Activated T-cell treated with anti-CD3 and anti-CD28 coated beads for 4 hours (primary cell): ENCODE measurements at places on chromosomes 2 and 18.

GRCh38 chr2:37551783-37552182, 119.7 kb downstream of the CDC42EP3 start:
- no peak for DNase-seq

DNA sequence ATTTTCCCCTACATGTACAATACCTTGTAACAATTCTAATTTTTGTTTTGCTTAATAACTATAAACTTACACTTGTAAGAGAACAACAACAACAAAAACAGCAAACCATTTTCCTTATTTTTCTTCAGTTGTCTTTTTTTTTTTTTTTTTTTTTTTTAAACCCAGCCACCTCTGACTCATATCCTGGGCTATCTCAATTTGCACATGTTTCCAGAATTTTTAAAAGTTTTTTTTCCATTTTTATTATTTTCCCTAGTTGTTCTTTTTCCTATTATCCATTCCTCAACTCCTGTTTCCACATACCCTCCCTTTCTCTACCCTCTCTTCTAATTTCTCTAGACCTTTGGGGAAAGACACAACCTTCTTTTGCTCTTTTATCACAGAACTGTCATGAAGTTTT, 112.5 kb downstream of the EFEMP1 start:
- DNase-seq, result no peak

DNA sequence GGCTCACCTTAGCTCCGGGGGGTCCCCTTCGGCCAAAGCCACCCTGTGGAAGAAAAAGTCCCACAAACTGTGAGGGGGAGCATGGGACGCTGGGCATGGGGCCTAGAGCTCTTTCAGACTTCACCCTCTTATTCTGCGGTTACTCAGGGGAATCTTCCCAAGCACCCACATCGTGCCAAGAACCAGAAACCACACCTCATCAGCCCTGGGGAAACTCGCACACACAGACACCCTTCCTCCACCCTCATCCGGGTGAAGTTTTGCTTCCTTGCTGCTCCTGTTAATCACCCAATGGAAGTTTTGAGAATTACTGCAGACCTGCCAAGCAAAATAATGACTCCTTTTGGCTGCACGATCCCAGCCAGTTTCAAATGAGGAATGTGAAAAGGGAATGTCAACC, 59.1 kb downstream of the COL6A3 start:
- DNase-seq, result no peak

DNA sequence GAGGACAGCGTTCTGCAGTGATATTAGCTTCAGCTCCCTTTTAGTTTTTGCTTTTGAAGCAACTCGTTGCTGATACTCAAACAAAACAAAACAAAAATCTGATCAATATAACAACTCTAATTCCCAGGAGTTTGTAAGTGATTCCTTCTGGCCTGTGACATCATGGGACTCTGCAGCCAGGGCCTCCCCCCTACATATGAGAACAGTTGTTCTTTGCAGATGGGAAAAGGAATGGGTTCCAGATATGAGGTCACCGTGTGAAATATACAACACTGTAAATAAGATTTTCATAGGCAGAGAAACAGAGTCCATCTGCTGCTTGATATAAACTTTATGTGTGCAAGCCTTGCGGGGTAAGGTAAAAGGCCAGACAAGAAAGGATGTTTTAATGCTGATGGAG, 56.7 kb downstream of the DIS3L2 start:
- DNase-seq, result no peak

- no peak for DNase-seq
Measured at GRCh38 chr2:169254774-169255173, 107.6 kb downstream of the LRP2 start.

GRCh38 chr2:10382354-10383061, 65.6 kb downstream of the ODC1 start:
- DNase-seq, result no peak

GRCh38 chr2:46157072-46157965, 139.9 kb upstream of the EPAS1 start:
- DNase-seq, result no peak

DNA sequence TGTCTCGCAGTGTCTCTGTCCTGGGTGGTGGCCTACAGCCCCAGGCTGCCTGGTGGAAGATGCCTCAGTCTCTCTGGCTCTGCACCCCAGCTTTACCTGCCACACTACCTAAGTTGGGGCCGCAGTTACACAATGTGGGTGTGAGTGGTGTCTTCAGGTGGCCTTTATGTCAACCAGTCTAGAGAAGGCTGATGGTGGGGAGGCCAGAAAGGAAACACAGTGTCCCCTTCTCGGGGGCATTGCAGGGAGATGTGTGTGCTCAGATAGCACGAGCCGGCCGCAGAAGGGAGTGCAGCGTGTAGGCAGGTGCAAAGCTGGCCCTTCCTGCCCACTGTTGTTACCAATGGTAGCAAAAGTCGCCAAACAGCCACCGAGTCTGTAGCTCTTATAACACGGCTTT, 216.1 kb downstream of the SH3RF3 start:
- no peak for DNase-seq

GRCh38 chr2:237143118-237143517, 57.4 kb downstream of the COPS8 start:
- no peak for DNase-seq

DNA sequence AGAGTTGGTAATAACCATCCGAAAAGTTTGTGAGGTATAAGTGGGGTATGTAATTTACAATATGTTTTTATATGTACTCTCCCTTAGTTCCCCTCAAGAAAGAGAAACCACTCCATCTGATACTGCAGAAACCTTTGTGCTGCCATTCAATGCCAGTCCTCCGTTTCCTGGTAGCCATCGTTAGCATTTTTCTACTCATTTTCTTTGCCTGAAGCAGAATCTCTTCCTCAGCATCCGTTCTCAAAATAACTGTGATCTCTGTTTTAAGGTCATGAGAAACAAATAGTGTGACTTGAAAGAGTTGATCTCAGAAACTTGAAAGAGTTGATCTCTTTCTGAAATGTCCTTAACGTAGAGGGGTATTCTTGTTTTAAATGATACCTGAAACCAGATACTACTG, 996 bp downstream of the PTCD3 start:
- DNase-seq, result no peak

DNA sequence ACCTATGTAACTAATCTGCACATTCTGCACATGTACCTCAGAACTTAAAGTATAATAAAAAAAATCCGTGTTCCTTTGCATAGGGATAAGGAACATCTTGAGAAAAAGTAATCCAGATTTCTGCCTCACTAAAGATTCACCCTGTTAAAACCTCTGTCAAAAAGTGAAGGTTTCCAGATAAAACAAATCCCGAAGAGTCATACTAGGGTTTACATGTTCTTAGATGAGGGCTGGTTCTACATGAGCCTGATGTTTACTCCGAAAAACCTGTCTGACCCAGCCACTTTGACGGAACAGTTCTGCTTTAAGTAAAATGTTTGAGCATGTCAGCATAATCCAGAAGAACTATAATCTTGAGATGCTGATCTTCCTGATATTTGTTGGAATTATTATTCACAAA, 515.6 kb upstream of the SLC8A1 start:
- no peak for DNase-seq

GRCh38 chr18:78146136-78147085, 833.2 kb upstream of the SALL3 start:
- no peak for DNase-seq

DNA sequence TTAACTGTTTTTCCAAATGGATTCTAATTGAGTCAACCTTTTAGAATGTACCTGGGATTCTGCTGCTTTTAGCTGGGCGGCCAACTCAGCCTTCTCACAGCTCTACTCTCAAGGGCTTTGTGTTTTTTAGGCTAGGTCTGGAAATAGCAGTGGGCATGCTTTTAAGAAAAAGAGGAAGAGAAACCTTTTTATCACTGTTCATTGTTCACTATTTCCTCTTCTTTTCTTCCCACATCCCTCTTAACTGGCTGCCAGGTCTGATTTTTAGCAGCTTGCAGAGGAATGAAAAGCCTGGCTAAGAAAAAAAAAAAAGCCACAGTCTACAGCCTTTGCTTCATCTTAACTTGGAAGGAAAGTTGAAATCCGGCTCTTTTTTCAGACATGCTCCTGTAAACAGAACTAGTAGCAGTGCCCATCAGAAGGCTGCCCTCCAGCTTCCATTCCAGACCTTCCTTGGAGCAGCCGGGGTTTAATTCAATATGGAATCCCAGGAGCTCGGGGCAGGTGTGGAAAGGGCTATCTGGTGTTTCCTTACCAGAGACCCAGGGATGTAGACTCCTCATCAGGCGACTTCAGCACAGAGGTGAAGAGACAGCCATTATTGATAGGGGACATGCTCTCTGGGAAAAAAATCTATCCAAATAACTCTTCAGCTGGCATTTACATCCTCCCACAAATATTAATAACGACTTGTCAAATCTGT, 230.7 kb downstream of the MYO3B start:
- DNase-seq, result no peak

GRCh38 chr2:240068193-240068592, 14.9 kb upstream of the OR6B3 start:
- no peak for DNase-seq

DNA sequence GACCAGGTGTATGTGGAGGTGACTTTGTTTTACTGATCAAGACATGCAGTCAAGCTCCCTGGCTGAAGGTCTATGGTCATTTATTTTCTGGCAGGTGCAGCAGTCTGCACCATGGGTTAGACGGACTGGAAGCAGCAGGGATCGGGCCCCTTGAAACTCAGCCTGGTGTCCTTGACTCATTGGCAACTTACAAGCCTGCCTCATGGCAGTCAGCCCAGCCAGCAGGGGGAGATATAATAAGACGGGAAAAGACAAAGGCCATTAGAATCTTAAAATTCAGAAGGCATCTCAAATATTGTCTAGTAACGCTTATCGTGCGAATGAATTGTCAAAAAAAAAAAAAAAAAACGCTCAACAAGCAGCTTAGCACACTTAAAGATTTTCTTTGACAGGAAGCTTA, 308.2 kb downstream of the EN1 start:
- no peak for DNase-seq

DNA sequence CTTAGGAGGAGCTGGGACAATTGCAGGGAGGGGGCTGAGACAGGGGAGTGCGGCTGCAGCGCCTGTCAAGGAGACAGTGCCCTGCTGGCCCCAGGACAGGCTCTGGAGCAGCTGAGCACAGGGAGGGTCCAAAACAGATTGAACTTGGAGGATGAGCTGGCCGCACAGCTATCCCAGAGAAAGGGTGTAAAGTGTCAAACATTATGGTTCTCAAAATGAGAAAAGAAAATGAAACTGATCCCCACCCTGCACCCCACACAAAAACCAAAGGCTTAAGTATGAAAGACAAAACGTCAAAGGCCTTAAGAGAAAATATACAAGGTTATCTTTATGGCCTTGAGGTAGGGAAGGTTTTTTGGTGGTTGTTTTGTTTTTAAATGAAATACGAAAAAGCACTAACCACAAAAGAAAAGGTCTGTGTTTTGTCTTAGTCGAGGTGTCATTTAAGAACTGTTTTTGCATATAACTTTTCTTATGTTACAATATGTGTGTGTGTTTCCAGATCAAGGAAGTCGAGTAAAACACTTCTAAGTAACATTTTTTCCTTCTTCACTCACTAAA, 111.8 kb downstream of the HDAC4 start:
- no peak for DNase-seq

- DNase-seq, result no peak
Measured at GRCh38 chr2:173086518-173087213, 11.0 kb downstream of the MAP3K20 start.

GRCh38 chr2:131058920-131059319, 34.3 kb downstream of the FAM168B start:
- no peak for DNase-seq

- DNase-seq, result no peak
Measured at GRCh38 chr2:209523867-209524266, 100.0 kb downstream of the MAP2 start.

DNA sequence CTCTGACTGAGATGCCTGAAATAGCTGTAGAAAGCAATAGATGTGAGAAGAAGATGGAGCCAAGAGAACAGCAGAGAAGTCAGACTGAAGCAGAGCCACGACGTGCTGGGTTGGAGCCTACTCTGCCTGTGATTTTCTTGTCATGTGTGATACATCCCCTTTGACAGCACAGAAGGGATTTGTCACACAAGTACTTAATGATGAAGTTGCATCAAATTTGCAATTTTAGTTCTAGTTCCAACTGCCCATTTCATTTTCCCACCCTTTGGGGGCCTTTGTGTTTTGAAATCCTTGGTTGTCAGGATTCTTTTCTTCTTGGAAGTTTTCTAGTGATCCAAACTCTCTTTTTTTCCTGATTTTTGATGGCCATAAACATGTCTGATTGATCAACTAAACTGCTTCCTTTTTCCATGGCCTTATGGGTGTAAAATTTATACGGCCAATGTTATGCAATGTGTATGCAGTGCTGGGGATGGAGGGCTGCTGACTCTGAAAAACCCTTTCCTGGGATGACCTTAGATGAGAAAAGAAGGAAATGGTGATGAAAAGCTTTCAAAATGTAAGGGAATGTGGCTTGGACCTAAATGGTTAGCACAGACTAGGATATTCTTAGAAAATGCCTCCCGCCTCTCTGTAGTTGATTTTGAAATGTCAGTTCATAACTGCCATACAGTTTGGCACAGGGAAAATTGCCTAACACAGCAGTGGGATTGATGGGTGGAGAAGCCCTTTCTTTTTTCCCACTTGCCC, 9.6 kb upstream of the B3GNT2 start:
- no peak for DNase-seq

GRCh38 chr2:189178726-189179569, 613 bp downstream of the COL5A2 start:
- no peak for DNase-seq

- DNase-seq, result no peak
Measured at GRCh38 chr2:56444339-56444738, 260.5 kb downstream of the CCDC85A start.

- DNase-seq, result no peak
Measured at GRCh38 chr2:82675186-82675585, 1783.9 kb downstream of the SUCLG1 start.

GRCh38 chr18:52082246-52082645, 257.8 kb upstream of the DCC start:
- no peak for DNase-seq

DNA sequence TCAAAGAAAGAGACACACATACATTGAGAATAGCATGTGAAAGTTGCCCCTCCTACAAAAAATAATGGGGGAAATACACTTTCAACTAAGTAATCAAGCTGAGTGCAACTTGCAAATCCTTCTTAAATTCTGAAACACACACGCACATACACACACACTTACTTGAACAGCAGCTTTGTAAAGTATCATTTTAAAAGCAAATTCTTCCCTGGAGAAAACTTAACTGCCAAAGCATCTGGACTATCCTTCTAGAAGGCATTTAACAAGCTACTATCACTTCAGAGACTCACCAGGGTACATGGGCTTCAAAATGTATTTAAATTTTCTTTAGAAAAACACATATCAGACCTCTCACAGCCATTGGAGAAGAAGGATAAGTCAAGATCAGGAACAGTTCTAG, 15.3 kb downstream of the GAREM1 start:
- DNase-seq, result no peak

- DNase-seq, result no peak
Measured at GRCh38 chr2:157830696-157831570, 45.2 kb downstream of the ACVR1 start.

- no peak for DNase-seq
Measured at GRCh38 chr2:101665312-101665711, 32.2 kb upstream of the MAP4K4 start.

- DNase-seq, result no peak
Measured at GRCh38 chr2:1743396-1744150, 742 bp downstream of the PXDN start.

- DNase-seq, result no peak
Measured at GRCh38 chr2:126915903-126916302, 17.2 kb downstream of the TEX51 start.
